ENCODE measurements at places on chromosomes 2 and 18. TPM values are rescaled to one million over a fixed set of nuclear protein-coding genes. Genes with fewer than 3 reads are reported as not detected.
A peak's percentile ranks its signal among the peaks of the same experiment; 100 is the strongest.

DNA sequence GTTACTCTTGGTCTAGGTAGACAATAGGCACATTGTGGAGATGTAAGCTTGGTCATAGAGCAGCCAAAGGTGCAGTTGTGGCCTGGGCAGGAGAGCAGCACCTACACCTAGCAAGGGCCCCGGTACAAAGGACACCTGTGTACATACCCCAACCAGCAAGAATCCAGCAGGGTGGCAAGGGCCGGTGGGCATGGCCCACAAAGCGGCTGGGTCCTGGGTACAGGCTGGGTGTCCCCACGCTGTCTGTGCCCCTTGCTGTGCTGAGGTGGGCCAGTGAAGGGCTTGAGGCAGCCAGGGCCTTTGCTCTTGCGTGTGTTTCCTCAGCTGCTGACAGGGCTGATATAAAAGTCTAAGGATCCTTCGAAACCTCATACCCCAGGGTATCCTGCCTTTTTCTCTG is 501.8 kb downstream of the EIPR1 start:
- H3K4me3 ChIP-seq, result no peak overlapping the region
- no peak for DNase-seq
- peaks cover 3% of the 10 kb centered on the region for H3K27me3 ChIP-seq
- H3K27ac ChIP-seq, result no peak overlapping the region

DNA sequence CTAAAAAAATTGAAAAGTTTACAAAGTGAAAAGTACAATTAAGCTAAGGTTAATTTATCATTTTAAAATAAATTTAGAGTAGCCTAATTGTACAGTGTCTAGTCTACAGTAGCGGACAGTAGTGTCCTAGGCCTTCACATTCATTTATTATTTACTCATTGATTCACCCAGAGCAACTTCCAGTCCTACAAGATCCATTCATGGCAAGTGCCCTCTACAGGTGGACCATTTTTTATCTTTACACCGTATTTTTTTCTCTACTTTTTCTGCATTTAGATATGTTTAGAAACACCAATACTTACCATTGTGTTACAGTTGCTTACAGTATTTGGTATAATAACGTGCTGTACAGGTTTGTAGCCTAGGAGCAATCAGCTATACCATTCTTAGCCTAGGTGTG is 84.1 kb downstream of the TSN start:
- no peaks in the 10 kb centered on the region for H3K27me3 ChIP-seq
- no peak overlapping the region for H3K27ac ChIP-seq
- H3K36me3 ChIP-seq, result no peaks in the 10 kb centered on the region
- H3K4me1 ChIP-seq, result peaks cover 4% of the 10 kb centered on the region
- DNase-seq, result no peak
- H3K4me3 ChIP-seq, result no peak overlapping the region

DNA sequence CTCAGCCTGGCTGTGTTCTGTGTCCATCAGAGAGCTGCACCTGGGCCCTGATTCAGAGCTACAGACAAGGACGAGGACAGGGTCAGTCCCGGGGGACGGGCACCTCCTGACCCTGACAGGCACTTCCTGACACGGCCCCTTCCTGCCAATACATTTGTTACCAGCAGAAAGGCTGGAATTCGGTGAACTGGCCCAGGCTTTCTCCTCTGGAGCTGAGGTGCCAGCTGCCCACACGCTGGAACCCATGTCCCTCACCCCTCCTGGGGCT is 12.3 kb upstream of the ZNF519 start:
- H3K4me1 ChIP-seq, result no peaks in the 10 kb centered on the region
- DNase-seq, result no peak
- H3K27me3 ChIP-seq, result no peaks in the 10 kb centered on the region
- H3K4me3 ChIP-seq, result no peak overlapping the region
- H3K27ac ChIP-seq, result no peak overlapping the region

- DNase-seq, result no peak
- no peak overlapping the region for H3K27ac ChIP-seq
- no peak overlapping the region for H3K4me3 ChIP-seq
- no peaks in the 10 kb centered on the region for H3K27me3 ChIP-seq
Observed at GRCh38 chr18:45303026-45303425, 312.2 kb upstream of the SLC14A2 start.

GRCh38 chr2:164538240-164538866 is 82.9 kb downstream of the GRB14 start:
- no peak overlapping the region for H3K27ac ChIP-seq
- no peaks in the 10 kb centered on the region for H3K27me3 ChIP-seq
- no peaks in the 10 kb centered on the region for H3K36me3 ChIP-seq
- DNase-seq, result no peak
- no peaks in the 10 kb centered on the region for H3K4me1 ChIP-seq
- H3K4me3 ChIP-seq, result no peak overlapping the region

DNA sequence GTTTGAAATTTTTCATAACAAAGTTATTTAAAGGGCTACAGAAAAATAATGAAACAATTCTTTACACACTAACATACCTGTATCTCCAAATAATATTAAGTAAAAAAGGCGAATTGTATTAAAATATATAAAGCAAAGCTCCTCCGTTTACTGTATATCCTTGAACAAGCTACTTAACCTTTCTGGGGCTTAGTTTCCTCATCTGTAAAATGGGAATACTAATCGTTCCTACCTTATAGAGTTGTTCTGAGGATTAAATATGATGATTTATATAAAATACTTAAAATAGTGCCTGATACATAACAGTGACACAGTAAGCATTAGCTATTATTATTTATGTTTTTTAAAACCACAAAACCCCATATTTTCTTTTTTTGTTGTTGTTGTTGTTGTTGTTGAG is 13.3 kb downstream of the SLC25A12 start:
- no peaks in the 10 kb centered on the region for H3K27me3 ChIP-seq
- DNase-seq, result no peak
- no peak overlapping the region for H3K4me3 ChIP-seq
- H3K4me1 ChIP-seq, result peaks cover 27% of the 10 kb centered on the region
- peak overlapping the region; percentile 68 for H3K27ac ChIP-seq

- no peak for DNase-seq
- H3K27me3 ChIP-seq, result no peaks in the 10 kb centered on the region
- H3K4me1 ChIP-seq, result no peaks in the 10 kb centered on the region
- no peak overlapping the region for H3K27ac ChIP-seq
Observed at GRCh38 chr2:102999958-103000357, 238.1 kb downstream of the TMEM182 start.

GRCh38 chr2:113285816-113286215 is 7.1 kb upstream of the PAX8 start:
- no peak for DNase-seq
- no peaks in the 10 kb centered on the region for H3K27me3 ChIP-seq
- no peak overlapping the region for H3K27ac ChIP-seq
- no peaks in the 10 kb centered on the region for H3K36me3 ChIP-seq
- no peak overlapping the region for H3K4me3 ChIP-seq
- H3K4me1 ChIP-seq, result peaks cover 7% of the 10 kb centered on the region

GRCh38 chr18:50472941-50473340 is 86.9 kb upstream of the MAPK4 start:
- no peak overlapping the region for H3K4me3 ChIP-seq
- H3K27me3 ChIP-seq, result no peaks in the 10 kb centered on the region
- no peaks in the 10 kb centered on the region for H3K4me1 ChIP-seq
- DNase-seq, result no peak

DNA sequence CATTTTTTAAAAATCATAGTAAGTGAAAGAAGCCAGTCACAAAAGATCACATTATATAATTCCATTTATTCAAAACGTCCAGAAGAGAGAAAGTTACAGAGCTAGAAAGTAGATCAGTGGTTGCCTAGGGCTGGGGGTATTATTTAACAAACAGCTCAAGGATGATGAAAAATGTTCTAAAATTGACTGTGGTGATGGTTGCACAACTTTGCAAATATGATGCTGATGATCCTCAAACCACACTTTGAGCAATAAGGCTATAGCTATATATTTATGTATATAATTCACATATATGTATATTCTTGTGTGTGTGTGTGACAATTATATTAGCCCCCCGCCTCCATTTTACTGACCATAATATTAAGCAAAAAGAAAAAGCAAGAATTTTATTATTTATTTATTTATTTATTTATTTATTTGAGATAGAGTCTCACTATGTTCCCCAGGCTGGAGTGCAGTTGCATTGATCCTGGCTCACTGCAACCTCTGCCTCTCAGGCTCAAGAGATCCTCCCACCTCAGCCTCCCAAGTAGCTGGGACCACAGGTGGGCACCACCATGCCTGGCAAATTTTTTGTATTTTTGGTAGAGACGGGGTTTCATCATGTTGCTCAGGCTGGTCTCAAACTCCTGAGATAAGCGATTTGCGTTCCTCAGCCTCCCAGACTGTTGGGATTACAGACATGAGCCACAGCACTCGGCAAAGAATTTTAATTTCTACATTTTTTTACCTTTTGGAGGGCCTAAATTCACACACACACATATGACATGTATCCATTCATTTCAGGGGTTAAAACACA is 1.9 kb downstream of the WDR12 start:
- peaks cover 3% of the 10 kb centered on the region for H3K36me3 ChIP-seq
- H3K27ac ChIP-seq, result no peak overlapping the region
- H3K27me3 ChIP-seq, result no peaks in the 10 kb centered on the region

DNA sequence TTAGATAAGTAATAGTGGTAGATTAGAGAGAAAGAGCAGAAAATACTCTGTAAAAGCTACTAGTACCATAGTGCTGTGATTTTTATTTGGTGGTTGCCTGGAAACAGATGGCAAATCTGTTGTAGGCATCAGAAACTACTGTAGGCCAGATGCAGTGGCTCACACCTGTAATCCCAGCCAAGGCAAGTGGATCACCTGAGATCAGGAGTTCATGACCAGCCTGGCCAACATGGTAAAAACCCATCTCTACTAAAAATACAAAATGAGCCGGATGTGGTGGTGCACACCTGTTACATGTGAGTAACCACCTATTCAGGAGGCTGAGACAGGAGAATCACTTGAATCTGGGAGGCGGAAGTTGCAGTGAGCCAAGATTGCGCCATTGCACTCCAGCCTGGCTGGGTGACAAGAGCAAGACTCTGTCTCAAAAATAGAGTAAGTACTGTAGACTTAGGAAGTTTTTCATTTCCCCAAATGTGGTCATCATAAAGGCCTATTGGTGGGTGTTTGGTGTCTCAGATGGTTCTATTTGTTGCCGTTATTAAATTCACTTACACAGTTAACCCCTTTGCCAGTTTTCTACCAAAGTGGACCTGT is 79.6 kb downstream of the SPTBN1 start:
- H3K36me3 ChIP-seq, result peaks cover 21% of the 10 kb centered on the region
- peaks cover 79% of the 10 kb centered on the region for H3K4me1 ChIP-seq
- no peak for DNase-seq
- H3K27ac ChIP-seq, result no peak overlapping the region

- no peaks in the 10 kb centered on the region for H3K27me3 ChIP-seq
- H3K4me3 ChIP-seq, result no peak overlapping the region
- no peaks in the 10 kb centered on the region for H3K4me1 ChIP-seq
- H3K27ac ChIP-seq, result no peak overlapping the region
- DNase-seq, result no peak
Observed at GRCh38 chr2:8346208-8346607, 335.6 kb upstream of the ID2 start.

DNA sequence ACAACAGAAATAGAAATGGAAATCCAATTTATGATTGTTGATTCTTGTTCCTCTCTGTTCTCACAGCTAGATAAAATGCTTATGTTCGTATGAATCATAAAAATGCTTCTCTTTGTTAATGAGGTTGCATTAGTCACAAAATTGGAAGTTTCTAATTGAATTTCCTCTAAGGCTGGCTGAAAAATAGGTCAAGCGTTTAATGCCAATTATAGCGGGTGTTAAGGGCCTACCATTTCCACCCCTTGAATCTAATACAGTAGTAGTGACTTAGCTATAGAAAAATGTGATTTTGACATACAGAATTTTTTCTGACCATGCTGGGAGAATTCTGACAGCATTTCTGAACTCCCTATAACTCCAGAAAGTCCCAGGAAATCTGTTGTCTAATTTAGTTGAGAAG is 107.1 kb downstream of the TTN start:
- H3K27me3 ChIP-seq, result no peaks in the 10 kb centered on the region
- H3K27ac ChIP-seq, result no peak overlapping the region
- H3K4me3 ChIP-seq, result no peak overlapping the region

DNA sequence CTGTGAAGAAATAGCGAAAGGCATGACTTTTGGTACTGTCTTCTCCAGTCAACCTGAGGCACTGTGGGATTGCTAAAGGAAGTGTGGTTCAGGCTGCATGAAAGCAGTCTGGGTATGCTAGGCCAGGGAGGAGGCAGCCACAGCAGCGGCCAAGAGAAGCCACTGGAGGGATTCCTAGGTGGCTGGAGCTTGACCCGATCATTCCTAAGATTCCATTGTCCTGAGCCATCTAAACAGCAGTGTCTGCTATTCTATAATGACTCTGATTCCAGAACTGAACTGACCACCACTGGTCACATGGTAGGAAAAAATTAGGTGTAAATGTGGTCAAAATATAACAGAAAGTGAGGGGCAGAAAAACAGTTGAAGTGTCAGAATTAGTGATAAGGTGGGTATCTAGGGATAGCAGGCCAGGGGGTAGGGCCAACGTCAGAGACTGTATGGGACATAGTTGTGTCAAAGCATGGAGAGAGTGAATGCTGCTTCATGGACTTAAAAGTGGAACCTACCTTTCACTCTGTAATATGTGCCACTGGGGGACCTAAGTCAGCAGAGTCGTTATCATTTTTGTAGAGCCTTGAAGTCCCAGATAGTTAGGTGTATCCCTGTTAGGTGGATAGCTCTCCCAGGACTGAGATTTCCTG is 204.6 kb downstream of the CTNNA2 start:
- DNase-seq, result no peak
- H3K4me3 ChIP-seq, result no peak overlapping the region
- no peaks in the 10 kb centered on the region for H3K4me1 ChIP-seq

DNA sequence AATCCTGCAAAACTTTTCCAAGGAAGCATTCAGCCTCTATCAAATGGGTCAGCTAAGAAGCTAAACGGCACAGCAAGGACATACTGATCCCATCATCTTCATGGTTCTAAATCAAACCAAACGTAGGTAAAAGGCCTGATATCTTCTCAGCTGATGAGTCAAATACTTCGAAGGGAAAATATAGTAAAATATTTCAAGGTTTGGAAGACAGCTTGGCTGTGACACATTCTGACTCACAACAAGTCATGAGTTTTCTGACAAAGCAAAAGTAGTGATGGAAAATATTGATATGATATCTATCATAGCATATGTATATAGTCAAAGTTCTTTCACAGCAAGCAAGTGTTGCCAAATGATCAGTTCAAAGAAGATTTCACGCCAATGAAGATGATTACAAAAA is 31.5 kb downstream of the DOCK10 start:
- no peaks in the 10 kb centered on the region for H3K36me3 ChIP-seq
- no peaks in the 10 kb centered on the region for H3K4me1 ChIP-seq
- no peak overlapping the region for H3K4me3 ChIP-seq
- no peaks in the 10 kb centered on the region for H3K27me3 ChIP-seq
- no peak overlapping the region for H3K27ac ChIP-seq

RFX8 gene
- not detected for total RNA-seq

FSHR gene
- 0.36 TPM for total RNA-seq

DAW1 gene
- total RNA-seq, result not detected

NOL4 gene
- total RNA-seq, result not detected

ARHGAP15 gene
- 8.7 TPM for total RNA-seq
